ENCODE measurements at places on chromosomes 13 and 19.
A peak's percentile ranks its signal among the peaks of the same experiment; 100 is the strongest.

DNA sequence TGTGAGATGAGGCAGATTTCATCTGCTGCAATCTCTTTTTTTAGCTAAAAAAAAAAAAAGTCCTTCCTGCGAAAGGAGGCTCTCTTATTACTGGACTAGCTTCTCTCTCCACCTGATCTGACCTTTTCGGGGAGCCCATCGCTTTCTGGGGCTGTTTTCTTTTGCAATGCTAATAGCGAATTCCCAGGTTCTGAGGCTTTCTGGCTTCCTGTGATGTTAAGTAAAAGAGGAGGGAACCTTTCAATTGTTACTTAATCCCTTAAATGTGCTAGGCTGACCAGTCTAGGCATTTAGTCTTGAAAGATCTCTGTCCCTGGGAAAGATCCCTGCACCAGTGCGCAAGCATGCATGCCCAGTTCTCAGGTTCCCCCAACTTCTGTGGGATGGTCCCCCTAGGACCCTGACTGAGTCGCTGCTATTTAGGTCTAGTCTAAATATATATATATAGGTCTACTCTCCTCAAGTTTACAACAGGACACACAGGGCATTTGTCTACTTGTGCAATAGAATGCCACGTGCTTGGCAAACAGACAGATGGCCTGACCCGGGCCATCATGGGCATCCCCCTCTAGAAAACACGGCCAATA, 224.7 kb downstream of the ZNF536 start:
- no peak for DNase-seq

- DNase-seq: peak; percentile 44
Measured at GRCh38 chr13:51729866-51730553, 74.0 kb downstream of the DHRS12 start.

DNA sequence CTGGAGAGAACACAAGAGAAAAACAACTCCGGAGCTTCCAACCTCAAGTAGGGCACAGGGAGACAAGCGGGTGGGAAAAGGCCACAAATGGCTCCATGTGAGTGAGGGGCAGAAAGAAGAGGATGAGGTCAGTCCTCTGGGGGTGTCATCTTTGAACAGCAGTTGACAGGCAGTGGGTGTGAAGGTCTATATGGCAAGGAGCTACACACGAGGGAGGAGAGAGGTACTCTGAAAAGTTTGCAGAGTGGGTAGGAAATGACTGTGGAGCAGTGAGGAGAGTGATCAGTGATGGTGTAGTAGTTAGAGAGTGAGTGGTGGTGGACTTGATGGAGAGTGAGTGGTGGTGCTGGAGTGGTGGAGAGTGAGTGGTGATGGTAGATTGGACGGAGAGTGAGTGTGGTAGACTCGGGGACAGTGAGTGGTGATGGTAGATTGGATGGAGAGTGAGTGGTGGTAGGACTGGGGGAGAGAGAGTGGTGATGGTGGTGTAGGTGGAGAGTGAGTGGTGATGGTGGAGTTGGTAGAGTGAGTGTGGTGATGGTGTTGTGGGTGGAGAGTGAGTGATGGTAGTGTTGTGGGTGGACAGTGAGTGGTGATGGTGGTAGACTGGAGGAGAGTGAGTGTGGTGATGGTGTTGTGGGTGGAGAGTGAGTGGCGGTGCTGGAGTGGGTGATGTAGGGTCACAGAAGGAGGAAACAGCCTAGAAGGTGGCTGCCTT, 4.0 kb downstream of the TFDP1 start:
- DNase-seq: no peak

DNA sequence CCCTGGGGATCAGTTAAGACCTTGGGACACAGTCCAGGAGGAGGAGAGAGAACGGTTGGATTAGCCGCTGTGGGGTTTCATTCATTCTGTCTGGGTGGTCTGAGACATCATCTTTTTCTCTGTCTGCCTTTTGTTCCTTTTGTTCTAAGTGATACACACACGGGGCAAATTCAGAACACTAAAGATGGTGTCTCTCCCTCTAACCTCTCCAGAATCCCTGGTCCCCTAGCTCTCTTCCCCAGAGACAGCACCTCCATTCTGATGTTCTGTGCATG, 5.0 kb downstream of the BICRA start:
- no peak for DNase-seq

DNA sequence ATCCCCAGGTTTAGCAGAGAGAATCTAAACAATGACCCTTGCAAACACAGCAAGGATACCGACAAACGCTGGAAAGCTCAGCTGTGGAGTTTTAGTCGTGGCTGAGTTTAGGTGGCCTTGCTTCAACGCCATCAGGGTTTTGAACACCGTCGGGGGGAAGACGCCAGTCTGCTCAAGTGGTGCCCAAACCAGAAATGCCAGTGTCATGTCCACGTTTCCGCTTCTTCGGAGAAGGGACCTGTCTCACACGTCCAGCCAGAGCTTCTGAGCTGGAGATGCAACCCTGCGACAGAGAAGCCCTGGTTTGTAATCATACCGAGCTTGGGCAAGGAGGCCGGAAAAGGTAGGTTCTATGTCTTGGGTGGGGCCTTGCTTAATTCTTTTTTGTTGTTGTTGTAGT, 42.6 kb upstream of the ATP11A start:
- DNase-seq: no peak

DNA sequence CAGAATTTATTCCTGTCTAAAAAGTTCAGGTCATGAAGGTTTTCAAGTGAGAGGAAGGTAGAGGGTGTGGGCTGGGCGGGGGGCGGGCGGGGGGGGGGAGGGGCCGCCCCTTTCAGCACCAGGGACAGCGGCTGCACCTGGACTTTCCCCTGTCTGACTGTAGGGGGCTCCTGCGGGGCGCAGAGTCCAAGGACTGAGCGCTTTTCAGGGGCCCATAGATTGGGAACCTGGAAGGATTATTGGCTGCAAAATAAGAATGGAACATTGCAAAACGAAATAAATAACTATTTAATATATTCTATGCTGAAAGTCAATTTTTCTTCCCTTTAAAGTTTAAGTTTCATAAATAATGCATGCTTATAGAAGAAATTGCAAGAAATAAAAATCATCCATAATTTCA, 8.9 kb upstream of the CYP4F3 start:
- DNase-seq: no peak

GRCh38 chr13:46296921-46297320, 85.2 kb downstream of the LRRC63 start:
- peak; percentile 24 for DNase-seq

GRCh38 chr19:28332351-28332750, 880.6 kb downstream of the UQCRFS1 start:
- no peak for DNase-seq

DNA sequence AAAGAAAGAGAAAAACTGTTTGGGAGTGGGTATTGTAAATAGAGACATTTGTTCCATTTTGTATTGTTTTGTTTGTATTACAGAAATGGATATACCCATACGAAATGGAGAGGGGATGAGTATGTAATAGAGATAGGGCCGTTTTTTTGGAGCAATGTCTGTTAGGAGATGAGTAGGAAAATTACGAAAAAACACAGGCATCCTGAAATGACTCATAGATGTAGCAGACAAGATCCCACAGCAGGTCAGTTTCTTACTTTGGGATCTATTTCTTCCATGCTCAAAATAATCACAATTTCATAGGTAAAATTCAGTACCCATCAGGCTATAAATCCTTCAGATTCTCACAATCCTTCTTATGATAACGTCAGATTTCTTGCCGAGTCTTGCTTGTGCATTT, 779.4 kb upstream of the SLITRK1 start:
- DNase-seq: no peak

- no peak for DNase-seq
Measured at GRCh38 chr13:108087810-108088209, 127.5 kb downstream of the LIG4 start.

DNA sequence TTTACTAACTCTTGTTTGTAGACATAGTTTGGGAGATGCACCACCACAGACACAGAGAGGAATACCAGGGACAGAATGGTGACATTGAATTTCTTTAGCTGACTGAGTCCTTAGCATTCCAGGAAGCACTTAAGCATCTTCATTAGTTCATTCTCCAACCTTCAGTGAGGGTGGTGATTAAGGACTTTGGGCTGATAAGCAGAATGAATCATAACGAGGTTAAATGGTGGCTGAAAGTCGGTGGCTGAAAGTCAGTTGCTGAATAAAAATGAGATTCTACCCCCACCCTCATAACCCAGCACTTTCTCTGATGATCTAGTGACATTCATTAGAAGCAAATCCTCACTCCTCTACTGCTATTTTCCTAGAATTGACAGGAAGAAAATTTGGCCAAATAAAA, 10.6 kb downstream of the PCDH8 start:
- DNase-seq: no peak

DNA sequence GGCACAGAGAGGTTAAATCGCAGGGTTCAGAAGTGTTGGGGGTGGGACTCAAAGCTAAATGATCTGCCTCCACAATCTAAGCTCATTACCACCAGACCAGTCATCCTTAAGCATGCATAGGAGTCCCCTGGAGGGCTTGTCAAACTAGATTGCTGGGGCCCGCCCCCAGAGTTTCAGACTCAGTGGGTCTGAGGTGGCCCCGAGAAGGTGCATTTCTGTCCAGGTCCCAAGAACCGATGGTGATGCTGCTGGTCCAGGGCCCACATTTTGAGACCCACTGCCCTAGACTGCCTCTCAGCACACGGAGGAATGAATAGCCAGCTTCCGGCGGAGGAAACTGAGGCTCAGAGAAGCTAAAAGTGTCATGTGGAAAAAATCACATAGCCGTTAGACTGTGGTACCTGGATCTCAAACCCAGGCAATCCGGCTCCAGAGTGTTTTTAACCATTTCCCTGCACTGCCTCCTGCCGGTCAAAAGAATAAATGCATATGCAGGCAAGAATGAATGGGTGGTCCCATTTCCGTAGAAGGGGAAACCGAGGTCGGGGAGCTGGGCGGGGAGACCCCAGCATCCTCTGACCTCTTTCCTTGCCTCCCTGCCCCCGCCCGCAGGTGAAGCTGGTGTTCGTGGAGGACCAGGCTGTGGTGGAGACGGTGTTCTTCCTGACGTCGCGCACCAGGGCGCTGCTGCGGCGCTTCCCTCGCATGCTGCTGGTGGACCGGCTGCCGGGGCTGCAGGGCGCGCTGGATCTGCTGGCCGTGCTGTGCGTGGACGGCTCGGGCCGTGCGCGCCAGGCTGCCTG, 23.8 kb downstream of the ZSWIM9 start:
- no peak for DNase-seq

DNA sequence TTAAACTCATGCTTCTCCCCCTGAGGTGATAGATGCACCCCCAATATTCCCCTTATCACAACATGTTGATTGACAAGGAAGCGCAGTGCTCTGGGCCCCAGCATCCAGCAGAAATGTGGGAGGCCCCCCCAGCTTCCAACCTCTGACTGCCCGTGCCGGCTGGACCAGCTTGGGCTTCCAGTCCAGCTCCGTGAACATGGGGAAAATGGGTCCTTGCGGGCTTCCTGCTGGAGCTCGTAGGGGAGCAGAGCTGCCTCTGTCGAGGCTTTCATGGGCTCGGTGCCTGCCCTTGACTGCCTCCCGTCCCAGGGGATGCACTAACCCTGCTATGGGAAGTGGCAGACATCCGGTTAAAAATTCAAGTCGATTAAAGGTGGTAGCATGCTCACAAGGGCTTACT, 188.9 kb downstream of the COL4A1 start:
- no peak for DNase-seq

- no peak for DNase-seq
Measured at GRCh38 chr19:50693064-50693975, 26.3 kb downstream of the SHANK1 start.

DNA sequence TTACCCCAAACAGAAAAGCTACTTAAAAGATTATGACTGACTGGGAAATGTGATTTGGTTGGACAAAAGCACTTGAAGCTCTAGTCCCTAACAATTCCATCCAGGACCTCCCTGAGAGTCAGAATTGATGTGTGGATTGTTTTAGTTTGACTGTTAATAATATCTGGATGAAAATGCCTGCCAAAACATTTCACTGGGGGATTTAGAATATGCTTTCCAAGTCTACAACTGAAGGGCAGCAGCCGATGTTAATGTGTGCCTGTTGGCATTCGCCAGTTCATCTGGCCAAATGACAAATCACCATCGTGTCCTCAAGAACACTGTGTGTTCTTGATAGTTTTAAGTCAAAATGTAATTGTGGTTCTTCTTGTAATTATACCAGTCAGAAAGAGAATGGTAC, 76.0 kb upstream of the TSC22D1 start:
- no peak for DNase-seq

- peak; percentile 94 for DNase-seq
Measured at GRCh38 chr13:50123862-50124535, 108.8 kb downstream of the KCNRG start.

- DNase-seq: no peak
Measured at GRCh38 chr19:17255150-17255621, 9.4 kb downstream of the USHBP1 start.

GRCh38 chr13:109989155-109989554, 202.8 kb upstream of the IRS2 start:
- DNase-seq: no peak

DNA sequence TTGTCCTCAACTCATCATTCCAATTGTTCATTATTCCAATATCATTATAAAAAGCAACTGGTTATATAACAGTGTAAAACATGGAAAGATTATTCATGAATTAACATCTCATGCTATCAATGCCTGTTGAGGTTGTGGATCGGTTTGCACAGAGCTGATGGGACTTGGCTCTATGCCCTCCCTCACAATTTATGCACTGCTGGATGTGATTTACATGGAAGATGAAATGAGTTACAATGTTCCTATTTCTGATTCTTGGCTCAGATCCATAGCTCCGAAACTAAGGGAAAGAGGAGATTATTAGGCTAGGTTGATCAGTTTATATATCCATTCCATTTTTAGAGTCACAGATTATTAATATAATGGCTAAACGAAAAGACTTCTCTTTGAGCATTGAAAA, 38.6 kb downstream of the SCEL start:
- DNase-seq: no peak

DNA sequence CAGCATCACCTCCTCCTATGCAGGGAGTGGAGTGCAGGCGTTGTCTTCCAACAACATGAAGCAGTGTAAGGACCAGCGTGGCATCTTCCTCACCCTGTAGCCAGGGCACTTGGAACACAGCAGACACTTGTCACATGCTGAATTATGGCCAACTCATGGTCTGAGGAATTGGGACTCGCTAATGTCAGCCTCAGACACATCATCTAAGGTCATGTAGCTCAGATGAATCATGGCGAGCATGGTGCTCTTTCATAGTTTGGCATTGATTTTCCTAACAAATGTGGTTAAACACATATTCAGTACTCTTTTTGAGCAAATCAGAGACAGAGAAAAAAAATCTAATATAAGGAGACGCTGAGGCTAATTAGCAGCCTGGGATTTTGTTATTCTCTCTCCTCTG, 99.6 kb upstream of the SGCG start:
- DNase-seq: peak; percentile 18

GRCh38 chr19:38655148-38655824, 7.8 kb downstream of the ACTN4 start:
- no peak for DNase-seq

- no peak for DNase-seq
Measured at GRCh38 chr13:109575821-109576220, 210.6 kb downstream of the IRS2 start.

GRCh38 chr19:1421218-1421957, 14.0 kb downstream of the DAZAP1 start:
- DNase-seq: no peak

DNA sequence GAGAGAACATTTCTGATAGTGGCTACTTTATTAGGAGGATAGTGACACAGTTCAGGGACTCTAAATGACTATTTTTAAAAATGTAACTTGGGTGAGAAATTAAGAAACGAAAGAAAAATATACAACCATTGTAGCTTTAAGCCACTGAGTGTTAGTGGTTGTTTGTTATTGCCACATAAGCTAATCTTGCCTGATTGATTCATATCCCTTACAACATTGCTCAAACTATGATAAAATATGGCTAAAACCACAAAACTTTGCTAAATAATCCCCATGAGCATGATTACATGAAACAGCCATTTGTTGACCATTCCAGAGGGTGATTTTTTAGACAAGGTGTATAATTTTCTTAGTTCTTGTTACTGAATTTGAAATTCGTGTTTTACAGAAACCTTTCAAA, 343.4 kb downstream of the SLITRK5 start:
- no peak for DNase-seq
